ENCODE measurements at places on chromosomes 16 and 17.

DNA sequence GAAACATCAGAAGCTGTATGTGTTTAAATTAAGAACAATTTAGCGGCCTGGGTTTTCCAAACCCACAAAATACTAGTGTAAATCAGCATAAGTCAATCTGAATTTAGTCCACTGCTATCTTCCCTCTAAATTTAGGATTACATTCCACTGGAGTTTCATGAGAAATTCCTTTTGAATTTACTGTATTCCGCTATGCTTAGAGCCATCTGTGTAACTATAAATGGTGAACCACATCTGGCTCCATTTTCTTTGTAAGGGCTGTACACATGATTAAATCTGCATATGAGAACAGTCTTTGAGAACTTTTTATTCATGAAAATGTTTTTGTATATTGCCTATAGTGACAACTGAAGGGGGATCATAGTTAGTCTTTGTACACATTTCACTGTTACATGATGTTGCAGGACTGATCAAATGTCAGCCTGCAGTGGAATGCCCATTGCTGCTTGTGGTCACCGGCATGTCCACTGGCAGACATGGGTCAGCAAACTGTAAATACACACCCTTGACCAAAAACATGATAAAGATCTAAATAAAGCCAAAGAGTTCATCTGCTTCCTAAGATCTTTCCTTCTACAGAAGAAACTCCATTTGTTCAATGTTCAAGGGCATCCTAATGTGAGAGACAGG lies 36.8 kb downstream of the RPGRIP1L start:
- DNase-seq: no peak

GRCh38 chr16:15743657-15744056 lies 93.6 kb downstream of the NDE1 start:
- no peak for DNase-seq

DNA sequence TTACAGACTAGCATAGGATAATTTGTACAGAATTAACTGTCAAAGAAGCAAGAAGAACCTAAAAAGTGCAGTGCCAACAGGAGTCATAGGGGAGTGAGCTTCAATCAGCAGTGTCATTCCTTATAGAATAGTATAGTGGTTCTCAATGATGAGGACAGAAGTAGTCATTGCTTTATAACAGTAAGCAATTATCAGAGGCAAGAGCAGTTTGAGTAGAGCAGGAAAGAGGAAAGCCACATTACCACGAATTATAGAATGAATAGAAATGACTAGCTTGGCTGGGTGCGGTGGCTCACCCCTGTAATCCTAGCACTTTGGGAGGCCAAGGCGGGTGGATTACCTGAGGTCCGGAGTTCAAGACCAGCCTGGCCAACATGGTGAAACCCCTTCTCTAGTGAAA lies 209.7 kb upstream of the TBX2 start:
- no peak for DNase-seq

GRCh38 chr17:40542558-40543411 lies 22.5 kb downstream of the CCR7 start:
- DNase-seq: no peak

- no peak for DNase-seq
Observed at GRCh38 chr17:40437095-40437732, 6.0 kb upstream of the IGFBP4 start.

All from ecto neural progenitor cell (in vitro differentiated cells).